ENCODE measurements at places on chromosomes 6 and 20.

- no peak for DNase-seq
Observed at GRCh38 chr6:26019261-26019830, 56.7 kb downstream of the TRIM38 start.

- DNase-seq, result no peak
Observed at GRCh38 chr6:113744861-113745260, 112.3 kb upstream of the MARCKS start.

DNA sequence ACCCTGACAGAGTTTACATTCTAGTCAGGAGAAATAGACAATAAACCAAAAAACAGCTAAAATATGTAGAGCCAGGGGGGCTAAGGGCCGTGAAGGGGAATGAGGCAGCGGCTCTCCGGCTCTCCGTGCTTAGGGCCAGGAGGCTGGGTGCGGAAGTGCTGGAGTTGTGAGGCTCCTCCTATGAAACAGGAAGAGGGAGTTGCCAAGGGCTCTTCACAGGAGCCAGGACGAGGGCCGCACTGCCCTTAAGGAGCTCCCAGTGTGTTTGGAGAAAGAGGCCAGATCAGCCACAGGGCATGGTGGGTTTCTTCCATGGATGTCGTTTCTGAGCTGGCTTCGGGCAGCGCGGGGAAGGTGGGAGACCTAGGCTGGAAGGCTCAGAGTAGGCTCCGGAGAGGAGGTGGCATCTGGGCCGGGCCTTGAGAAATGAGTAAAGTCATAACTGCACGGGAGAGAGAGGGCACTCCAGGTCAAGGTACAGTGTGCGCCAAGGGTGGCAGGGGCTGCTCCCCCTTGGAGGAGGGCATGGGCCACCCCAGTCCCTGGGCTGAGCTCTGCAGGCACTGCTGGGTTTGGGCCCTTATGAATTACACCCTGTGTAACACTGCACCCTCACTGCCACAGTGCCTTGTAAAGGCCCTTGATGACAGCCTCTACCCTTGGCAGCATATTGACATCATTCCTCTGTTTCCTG is 20.8 kb upstream of the MLN start:
- DNase-seq, result no peak

GRCh38 chr6:151147118-151147832 is 92.5 kb upstream of the AKAP12 start:
- DNase-seq, result no peak

- DNase-seq, result no peak
Observed at GRCh38 chr20:9838035-9838377, 870 bp downstream of the PAK5 start.

DNA sequence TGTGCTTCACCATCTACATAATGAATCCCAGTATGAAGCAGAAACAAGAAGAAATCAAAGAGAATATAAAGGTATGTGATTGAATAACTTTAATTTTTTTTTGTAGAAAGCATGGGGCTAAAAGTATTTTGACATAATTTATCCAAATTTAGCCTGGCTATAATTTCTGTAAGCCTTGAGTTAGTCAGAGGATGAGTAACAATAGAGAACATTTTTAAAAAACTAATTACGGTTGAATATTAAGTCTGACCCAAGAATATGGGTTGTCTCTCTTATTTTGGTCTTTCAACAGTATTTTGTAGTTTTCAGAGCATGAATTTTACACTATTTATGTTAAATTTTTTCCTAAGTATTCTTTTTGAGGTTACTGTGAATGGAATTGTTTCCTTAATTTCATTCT is 2.5 kb downstream of the GMNN start:
- no peak for DNase-seq

DNA sequence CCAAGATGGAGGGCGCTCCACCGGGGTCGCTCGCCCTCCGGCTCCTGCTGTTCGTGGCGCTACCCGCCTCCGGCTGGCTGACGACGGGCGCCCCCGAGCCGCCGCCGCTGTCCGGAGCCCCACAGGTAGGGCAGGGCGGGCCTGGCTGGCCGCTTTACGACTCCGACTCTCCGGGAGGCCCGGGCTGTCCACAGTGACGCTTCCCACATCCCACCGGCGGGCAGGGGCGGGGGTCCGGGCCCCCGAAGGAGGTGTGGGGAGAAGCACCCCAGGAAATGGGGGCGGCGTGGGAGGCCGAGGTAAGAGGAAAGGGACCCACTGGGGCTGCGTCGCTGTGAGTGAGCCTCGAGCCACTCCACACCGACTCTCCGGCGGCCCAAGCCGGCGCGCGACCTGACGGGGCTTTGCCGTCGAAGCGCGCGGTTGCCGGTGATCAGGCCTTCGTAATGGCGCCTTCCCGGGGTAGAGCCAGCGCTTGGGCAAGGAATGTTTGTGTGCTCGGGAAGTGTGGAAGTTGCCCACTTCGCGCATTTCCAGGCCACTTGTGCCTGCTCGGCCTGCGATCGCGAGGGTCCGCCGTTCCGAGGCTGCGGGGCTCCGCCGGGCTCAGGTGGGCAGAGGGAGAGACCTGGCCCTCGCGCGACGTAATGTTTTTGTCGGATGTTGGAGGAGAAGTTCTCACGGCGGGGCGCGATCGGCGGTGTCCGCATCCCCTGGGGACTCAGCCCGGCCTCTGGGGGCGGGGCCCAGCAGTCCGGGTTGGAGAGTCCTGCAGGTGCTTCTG is 427 bp downstream of the GINM1 start:
- no peak for DNase-seq

- DNase-seq, result no peak
Observed at GRCh38 chr6:158815379-158815724, 3.8 kb downstream of the EZR start.

DNA sequence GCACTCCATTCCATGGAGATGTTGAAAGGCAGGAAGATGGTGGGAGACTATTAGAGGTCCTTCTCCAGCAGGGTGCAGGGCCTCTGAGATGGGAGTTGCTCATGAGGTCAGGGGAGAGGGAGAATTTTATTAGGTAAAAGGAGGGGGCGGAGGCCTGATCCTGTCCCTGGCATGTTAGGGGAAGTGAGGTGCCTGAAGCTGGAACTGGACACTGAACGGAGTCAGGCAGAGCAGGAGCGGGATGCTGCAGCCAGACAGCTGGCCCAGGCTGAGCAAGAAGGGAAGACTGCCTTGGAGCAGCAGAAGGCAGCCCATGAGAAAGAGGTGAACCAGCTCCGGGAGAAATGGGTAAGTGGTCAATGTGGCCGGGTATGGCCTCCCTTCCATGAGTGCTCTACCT is 24.4 kb downstream of the CEP250 start:
- no peak for DNase-seq

- no peak for DNase-seq
Observed at GRCh38 chr6:7475081-7475480, 66.4 kb upstream of the DSP start.

Measured in AML-193 (cell line).